ENCODE measurements at places on chromosomes 7 and 10.

GRCh38 chr10:61612450-61612849 lies 50.3 kb upstream of the CABCOCO1 start:
- no peak for DNase-seq

DNA sequence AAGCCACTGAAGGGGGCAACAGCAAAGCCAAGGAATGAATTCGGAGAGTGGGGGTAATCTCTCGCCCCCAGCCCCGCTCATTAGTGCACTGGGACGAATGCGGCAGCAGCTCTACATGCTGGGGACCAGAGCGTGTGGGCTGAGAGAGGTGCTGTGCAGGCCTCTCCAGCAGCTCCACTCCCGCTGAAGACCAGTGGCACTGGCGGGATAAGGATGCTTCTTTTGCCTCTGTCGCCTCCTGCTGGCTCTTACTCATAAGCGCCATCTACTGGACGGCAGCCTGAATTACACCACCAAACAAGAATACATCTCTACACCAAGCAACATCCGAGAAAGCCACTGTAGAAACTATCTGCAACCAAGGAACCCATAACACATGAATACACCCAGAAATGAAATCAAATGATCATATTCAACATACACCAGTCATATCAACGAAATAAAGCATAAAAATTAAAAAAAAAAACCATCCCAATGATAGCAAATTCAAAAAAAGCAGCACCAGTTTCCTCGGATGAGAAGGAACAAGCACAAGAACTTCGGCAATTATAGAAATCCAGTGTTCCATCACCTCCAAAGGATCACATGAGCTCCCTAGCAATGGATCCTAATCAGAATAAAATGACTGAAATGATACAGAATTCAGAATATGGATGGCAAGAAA lies 79.0 kb upstream of the TMEM168 start:
- peak; percentile 66 for DNase-seq

DNA sequence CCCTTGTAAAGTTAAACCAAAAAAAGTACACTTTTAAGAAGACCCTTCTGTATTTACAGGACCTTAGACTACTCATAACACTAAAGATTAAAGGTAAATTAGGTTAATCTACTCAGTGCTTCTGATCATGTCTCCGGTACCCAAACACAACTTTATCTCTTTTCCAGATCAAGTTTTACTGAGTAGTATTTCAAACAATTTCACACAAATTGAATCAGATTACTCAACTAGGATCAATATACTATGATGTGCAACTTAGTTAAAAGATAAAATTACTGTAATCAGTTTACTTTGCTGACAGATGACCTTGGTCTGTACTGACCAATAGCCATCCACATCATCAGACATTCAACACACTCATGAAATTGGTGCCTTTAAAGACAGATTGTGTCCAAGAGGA lies 191.4 kb downstream of the SEMA3A start:
- DNase-seq = no peak

DNA sequence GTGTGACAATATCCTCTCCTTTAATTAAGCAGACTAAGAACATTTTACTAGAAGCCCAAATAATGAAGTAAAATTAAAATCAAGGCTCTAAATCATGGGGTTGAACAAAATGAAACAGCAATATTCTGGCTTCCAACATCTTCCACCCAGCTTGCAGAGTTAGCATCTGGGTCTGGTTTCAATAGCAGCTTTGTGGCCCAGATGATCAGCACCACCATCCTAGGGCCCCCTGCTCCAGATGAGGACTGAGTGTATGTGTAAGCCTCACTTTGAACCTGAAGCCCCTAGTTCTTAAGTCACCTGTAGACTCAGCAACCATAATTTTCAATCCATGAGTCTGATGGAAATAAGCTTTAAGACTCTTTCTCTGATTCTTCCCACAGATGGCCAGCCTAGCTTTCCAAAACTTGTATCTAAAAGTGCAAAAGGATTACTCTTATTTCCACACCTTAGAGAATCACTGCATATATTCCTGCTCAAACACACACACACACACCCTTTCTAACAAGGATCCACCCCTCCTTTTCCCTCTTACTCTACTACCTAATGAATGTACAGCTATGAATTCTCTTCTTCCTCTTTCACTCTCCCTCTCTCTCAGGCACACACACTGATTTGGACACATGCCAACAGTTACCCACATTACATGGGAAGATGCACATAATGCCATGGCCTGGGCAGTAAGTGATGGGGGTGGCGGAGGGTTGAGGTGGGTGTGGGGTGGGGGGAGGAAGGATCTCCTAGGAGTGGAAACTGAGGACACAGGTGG lies 3.5 kb downstream of the DENND11 start:
- no peak for DNase-seq

Measured in activated CD4-positive, alpha-beta T cell treated with anti-CD3 and anti-CD28 coated beads, Interleukin-2, amount 50 U/mL, for 48 hours (primary cell).